ENCODE measurements at places on chromosomes 13 and 19.

DNA sequence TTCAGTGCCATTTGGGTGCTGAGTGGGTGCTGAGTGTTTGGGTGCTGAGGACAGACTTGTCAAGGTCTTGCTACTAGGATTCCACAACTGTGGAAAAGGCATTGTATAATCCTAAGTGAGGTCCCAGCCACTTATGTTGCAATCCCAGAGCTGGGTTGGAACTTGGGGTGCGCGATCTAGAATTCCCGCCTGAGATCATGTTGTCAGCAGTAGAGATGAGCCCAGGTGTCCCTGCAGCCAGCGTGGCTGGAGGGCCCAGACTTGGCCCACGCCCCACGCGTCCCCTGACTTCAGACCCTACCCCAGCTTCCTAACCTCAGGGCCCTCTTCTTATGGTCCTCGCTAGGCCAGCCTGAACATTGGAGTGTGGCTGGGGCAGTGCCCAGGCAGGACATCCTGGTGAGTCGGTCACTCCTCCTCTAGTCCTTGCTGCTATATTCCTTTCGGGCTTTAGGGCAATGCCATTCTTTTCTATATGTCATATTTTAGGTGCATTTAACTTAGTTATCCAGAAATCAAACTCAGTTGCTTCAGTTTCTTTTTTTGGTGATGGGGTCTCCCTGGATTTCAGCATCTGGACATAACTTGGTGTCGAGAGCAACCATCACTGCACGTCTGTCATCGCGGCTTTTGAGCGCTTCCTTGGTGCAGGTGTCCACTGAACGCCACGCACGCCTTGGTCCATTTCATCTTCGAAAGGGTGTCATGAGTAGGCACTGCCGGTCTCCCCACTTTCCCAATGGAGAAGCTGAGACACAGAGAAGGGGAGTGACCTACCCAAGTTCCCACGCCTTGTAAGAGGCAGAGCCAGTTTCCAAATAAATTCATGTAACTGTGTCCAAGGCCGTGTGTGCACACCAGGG lies 46.4 kb upstream of the F7 start:
- no peak for DNase-seq

DNA sequence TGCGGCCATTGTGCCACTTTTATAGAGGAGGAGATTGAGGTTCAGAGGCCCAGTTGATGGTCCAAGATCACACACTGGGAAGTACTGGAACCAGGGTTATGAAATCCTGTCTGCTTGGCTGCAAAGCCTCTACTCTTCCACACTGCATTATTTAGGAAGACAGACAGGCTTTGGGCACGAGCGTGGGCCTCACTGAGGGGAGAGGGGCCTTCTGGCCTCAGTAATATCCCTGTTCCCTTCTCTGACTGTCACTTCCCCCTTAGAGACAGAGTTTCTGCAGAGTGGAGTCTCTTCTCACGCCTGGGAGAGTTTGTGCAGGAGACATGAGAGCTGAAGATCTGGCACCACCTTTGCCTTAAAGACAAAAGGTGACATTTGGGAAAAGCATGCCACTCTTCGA lies 49.0 kb upstream of the PNMA8B start:
- no peak for DNase-seq

GRCh38 chr19:38386300-38386970 lies 1.4 kb downstream of the GGN start:
- DNase-seq, result no peak

DNA sequence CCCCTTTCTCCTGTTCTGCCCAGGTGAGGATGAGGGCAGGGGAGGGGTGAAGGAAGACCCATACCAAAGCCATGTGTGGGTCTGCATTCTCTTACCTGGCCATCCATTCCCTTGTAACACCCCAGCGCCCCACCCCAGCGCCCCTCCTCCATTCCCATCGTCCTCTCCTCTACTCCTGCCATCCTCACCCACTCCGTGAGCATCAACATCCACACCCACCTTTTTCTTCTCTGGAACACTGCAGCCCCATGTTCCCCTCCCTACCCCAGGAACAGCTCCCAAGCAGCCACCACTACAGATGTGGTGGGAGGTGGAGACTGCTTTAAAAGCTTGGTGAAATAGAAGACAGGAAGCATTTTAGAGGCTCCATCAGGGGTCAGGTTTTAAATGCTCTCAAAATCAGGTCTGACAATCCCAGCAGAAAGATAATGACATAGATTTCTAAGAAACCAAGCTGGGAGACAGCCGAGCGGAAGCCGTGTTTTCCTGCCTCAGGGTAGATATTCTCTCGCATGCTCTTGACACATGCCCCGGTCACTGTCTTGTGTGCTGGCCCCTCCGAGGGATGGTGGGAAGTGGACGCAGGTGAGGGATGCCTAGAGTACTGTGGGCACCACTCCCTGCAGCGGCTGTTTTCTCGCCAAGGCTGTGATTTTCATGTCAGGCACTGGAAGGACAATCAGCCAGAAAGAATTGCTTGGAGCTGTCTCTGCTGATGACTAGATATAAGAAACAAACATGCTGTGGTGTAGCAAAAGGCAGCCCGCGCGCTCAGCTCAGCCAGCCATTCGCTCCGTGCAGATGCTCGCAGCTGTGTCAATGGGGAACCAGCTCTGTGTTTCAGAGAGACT lies 9.8 kb downstream of the MEDAG start:
- no peak for DNase-seq

GRCh38 chr13:75393839-75394520 lies 88.0 kb downstream of the TBC1D4 start:
- DNase-seq, result no peak

- no peak for DNase-seq
These were observed 62.8 kb upstream of the CEACAM8 start for GRCh38 chr19:42657556-42657955.

DNA sequence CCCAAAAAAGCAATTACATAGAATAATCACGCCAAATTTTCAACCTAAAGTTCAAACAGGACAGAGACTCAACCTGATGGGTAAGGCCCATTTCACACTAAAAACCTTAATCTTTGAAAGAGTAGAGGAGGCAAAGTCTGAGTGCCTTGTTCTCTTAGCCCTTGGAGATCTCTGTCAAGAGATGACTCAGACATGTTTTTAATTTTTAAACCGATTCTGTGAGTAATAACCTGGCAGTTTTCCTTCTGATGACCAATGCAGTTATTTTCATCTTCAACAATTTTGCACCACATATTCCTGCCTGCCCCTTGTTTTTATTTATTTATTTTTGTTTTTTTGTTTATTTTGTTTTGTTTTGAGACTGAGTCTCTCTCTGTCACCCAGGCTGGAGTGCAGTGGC lies 11.5 kb upstream of the TNFSF9 start:
- no peak for DNase-seq

GRCh38 chr19:42497492-42498168 lies 30.7 kb downstream of the CEACAM1 start:
- DNase-seq, result no peak

DNA sequence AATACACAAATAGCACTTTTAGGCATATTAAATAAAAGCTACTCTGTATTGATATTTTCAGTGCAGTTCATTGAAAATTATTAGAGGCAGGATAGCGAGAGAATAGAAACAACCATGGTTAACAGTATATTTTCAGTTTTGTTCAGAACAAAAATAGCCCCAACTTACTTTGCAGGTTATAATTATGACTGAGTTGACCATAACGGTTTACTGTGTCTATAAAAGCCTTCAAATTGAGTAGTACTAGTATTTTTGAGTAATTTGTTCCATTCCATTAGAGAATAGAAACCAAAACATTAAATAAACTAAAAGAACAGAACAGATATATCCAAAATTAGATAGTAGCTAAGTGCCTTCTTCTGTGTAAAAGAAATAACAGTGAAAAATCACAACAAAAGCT lies 1108.4 kb upstream of the PCDH20 start:
- DNase-seq, result no peak

GRCh38 chr13:90105276-90105675 lies 1242.2 kb upstream of the MIR17HG start:
- DNase-seq, result no peak

DNA sequence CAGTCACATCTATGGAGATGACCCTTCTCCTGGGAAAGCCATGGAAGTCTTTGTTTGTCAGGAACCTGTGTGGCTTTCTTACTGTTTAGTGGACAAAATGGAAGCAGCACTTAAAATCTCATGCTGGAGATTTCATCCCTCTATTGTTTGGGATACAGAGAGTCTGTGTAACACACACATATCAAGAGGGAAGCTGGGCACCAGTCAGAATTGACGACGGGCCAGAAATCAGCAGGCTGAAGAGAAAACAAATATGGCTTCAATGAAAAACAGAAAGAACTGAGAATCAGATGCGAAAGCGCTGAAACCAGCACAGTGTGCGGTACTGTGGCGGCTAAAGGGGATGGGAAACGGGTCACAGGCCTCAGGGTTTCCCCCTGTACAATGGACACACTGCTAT lies 72.2 kb upstream of the WASF3 start:
- DNase-seq, result no peak

DNA sequence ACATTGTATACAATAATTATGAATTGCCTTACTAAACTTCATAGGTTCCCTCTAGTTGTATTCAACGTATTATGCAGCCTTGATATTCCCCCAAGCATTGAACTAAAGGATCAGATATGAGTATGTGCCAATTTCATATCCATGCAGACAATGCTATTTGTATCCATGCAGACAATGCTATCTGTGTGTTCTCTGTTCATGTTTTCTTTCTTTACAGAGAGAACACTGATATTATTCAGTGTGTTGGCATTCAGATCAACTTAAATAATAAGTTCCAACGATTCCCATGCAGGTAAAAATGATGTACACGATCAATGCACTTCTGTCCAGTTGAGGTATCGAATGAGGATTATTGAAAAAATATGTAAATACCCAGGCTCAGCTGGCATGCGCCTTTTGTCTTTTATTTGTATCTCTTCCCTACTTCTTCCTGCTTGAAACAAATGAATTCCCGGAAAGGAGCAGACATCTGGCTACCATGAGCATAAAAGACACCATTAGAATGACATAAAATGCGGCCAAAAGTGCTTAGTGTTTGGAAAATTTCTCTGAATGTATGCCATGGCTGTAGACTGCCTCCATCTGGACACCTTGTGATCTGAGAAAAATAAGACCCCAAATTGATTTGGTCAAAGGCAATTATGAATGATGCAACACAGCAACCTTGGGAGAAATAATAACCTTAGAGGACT lies 731.5 kb downstream of the SLITRK1 start:
- DNase-seq, result peak; percentile 2

DNA sequence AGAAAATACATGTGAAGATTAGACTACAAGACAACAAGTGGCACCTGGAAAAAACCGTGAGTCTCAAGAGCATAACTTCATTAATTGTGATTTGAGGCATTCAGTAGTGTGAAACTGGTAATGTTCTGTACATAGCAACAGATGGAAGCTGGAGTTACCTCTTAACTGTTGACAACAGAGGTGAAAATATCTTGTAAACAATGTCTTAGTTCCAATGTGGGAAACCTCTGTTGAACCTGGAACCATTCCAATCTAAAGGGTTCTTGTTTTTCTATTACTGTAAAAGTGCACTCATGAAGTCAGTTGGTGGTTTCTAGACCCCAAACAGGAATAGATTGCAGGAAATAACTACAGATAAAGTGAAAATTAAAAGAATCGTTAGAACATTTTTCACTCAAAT lies 728.4 kb downstream of the SLITRK1 start:
- no peak for DNase-seq

- DNase-seq, result no peak
These were observed 1288.9 kb upstream of the SLC10A2 start for GRCh38 chr13:104355041-104355670.

DNA sequence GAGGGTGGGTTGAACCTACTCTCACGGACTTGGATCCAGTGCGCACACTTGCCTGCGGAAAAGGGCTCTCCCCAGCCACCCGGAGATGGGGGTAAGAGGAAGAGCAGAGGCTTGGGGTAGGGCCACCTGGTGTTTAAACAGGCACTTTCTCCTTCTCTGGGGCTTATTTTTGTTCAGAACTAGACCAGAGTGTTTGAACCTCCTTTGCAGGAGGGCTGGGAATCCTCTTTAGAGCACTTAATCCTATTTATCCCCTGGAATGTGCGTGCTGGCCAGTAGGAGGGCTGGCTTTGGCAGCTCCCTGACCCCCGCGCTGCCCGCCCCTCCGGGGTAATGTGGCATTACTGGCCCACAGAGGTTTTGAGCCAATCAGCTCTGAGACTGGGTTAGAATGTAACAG lies 2.0 kb downstream of the RGS9BP start:
- no peak for DNase-seq

GRCh38 chr13:48876289-48876688 lies 99.4 kb upstream of the FNDC3A start:
- DNase-seq, result no peak

DNA sequence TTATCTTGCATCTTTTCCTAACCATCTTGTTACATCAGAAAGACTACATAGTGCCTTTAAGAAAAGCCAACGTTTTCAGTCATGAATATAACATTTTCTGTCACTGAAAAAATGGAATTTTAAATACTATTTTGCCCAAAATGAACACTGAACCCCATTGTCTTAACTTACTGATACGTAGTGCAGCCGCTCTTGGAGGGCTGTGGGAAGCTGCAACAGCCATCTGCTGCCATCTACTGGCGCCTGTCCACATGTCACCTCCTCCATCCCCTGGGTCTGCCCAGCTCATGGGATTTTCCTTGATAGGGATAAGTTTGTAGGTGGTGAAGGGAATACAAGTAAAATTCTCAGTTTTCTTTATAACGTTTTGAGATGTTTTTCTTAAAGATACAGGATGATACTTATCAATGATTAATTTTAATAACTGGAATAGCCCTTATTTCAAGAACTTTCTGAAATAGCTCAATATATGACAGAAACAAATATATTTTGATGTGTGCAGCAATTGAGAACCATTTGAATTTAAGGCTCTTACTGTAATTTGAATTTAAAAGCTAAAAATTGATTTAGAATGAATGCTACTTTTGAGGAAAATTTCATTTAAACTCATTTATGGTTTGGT lies 73.7 kb downstream of the GGACT start:
- DNase-seq, result peak; percentile 69

DNA sequence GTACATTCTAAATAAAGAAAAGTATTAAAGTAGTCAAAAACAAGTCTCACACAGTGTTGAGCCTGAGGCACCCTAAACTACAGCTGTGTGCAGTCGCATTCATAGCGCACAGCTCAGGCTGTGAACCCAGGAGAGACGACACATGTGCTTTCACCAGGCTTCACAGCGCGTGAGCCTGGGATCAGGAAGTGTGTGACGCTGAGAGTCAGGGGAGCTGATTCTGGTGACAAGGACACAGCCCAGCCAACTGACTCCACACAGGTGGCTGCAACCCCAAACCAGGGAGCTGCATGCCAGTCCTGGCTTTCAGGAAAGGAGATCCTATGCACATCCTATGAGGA lies 41.6 kb downstream of the COL4A1 start:
- DNase-seq, result no peak

DNA sequence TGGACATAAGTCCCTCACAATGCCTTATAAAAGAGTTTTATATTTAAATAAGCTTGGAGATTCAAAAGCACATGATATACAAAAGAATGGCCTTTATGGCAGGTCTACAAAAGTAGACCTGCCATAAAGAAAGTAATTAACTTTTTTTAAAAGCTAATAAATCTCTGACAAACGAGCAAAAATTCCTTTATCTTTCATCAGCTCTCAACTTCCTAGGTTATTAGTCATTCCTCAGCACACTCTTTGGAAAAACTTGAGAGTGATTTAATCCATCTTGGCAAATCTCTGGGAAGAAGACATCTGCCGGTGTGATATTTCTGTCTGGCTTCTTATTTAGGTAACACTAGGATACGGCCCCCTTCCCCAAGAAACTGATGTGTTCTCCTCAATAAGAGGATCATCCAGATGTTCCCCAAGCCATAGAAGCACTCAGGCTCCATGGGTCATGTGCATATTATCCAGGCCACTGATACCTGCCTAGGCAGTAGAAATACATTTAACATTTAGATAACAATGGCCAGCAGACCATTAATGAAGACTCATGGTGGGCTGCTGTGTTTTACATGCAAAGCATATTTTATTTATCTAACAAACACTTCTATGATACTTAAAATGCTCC lies 372.7 kb downstream of the LIG4 start:
- DNase-seq, result no peak

Data from occipital lobe (tissue), 3 donors.